ENCODE measurements at places on chromosomes 5 and 9. TPM values are rescaled to one million over a fixed set of nuclear protein-coding genes. Genes with fewer than 3 reads are reported as not detected.

Gene GADD45G
- 9.8 TPM for polyA plus RNA-seq

Gene ACTBL2
- polyA plus RNA-seq, result not detected

Gene CFAP157
- 2.4 TPM for polyA plus RNA-seq

Gene ANKRD20A1
- not detected for polyA plus RNA-seq

Gene FANCG
- 33.8 TPM for polyA plus RNA-seq

Gene TRIM7
- 13.6 TPM for polyA plus RNA-seq

GRCh38 chr5:17365811-17366138 lies 132.3 kb upstream of the TAF11L2 start:
- DNase-seq, result no peak

- DNase-seq, result no peak
Measured at GRCh38 chr5:145471831-145472612, 363.1 kb downstream of the PRELID2 start.

GRCh38 chr5:22542340-22542739 lies 310.8 kb downstream of the CDH12 start:
- no peak for DNase-seq

- DNase-seq, result no peak
Measured at GRCh38 chr5:114146398-114146797, 215.5 kb upstream of the KCNN2 start.

DNA sequence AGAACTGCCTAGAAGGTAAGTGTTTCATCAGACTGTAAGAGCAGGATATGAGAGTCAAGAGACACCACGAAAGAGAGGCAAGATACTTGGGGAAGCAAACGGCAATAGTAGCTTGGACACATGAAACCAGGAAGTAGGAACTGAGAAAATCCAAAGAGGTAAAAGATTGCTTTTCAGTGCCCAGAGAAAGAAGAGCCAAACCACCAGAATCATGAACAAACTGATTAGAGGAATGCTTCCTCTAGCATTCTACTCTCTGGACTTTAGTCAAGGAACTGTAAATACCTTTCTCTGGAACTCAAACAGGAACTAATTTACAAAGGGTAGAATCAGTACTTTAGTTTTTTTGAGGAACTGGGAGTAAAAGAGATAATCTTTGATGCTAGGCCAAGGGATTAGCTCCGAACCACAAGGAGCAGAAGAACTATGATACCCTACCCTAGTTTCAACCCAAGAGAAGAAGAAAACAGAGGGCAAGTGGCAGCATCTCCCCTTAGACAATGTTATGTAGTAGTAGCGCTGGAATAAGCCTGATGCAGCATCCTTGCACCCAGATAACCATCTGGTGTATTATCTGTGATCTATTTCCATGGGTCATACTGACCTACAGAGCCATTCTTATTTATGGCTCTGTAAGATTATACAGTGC lies 41.3 kb downstream of the EFCAB9 start:
- DNase-seq, result peak; percentile 20

GRCh38 chr5:157558041-157558595 lies 17.5 kb downstream of the ADAM19 start:
- DNase-seq, result peak; percentile 81

- DNase-seq, result peak; percentile 3
Measured at GRCh38 chr5:35665096-35665495, 47.4 kb downstream of the SPEF2 start.

DNA sequence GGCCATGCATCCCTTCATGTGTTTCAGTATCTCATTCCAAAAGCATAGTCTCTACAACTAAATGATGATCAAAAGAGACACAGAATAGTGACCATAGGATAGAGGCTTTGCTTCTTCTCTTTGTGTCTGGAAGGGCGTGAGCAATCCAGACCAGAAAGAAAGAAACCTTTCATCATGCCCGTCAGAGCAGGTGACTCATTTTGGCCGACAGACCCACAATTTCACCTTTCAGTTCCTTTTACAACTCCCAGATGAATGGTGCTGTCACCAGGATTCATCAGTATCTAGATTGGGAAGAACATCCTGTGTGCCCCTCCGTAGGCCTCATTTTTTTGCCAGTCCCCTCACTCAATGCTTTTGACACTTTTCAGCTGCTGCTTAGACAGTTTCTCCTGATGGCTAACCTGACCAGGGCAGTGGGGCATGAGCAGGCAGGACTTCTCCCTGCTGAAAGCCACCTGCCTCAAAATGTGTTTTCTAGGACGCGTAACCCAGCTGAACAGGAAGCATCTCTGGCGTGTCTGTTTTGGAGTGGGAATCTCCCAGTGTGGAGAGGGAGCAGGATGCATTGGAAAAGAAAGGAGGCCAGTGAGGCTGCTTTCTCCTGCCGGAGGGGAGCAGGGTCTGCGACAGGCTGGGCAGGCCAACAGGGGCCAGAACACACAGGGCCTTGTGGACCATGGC lies 21.2 kb downstream of the ABLIM3 start:
- no peak for DNase-seq

DNA sequence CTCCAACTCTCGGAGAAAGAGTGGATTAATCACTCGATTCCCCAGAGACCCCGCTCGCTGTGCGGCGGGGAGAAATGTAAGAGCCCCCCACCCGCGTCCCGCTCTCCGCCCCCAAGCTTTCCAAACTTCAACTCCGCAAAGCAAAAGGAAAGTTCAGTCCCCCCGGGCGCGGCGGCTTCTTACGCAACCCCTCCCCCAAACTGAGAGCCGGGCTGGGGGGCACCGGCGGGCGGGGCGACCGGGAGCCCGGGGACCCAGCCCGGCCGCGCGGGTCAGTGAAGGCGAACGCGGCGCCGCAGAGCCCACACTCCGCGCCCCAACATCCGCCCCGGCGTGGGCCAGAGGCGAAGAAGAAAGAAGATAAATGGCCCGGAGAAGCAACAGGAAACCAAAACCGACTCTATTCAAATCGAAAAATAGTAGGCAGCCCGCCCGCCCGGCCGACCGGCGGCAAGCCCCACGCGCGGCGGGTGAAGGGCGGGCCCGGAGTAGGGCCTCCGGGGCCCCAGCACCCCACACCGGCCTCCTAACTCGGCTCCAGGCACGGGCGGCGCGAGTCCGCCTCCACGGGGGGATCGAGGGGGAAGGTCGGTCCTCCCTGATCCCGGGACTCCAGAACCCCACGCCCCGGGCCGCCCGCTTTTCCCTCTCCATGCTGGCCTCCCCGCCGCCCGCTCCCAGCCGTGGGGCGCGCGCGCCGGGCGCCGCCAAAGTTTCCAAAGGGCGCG lies 720 bp downstream of the NOTCH1 start:
- DNase-seq, result peak; percentile 52

DNA sequence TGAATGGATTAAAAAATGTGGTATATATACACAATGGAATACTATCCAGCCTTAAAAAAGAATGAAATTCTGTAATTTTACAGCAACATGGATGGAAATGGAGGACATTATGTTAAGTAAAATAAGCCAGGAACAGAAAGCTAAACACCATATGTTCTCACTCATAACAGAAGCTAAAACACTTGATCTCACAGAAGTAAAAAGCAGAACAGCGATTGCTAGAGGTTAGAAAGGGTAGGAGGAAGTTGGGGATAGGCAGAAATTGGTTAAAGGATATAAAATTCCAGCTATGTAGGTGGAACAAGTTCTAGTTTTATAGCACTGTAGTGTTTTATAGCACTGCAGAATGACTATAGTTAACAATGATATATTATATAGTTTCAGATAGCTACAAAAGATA lies 15.8 kb downstream of the MARCHF3 start:
- DNase-seq, result no peak

DNA sequence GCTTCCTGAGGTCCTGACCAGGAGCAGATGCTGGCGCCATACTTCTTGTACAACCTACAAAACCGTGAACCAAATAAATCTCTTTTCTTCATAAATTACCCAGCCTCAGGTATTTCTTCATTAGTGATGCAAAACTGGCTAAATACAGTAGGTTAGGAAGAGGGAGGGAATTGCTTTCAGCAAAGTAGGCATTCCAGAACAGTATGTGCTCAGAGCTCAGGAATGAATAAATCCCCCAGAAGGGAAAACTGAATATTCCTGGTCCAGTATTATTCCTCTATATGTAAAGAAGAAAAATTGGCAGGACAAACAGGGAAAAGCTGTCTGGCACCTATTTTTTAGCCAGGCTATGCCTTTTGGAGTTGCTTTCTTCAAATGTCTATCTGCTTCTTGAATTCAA lies 577.1 kb downstream of the PSAT1 start:
- no peak for DNase-seq

GRCh38 chr9:111854799-111855198 lies 41.8 kb upstream of the UGCG start:
- no peak for DNase-seq

DNA sequence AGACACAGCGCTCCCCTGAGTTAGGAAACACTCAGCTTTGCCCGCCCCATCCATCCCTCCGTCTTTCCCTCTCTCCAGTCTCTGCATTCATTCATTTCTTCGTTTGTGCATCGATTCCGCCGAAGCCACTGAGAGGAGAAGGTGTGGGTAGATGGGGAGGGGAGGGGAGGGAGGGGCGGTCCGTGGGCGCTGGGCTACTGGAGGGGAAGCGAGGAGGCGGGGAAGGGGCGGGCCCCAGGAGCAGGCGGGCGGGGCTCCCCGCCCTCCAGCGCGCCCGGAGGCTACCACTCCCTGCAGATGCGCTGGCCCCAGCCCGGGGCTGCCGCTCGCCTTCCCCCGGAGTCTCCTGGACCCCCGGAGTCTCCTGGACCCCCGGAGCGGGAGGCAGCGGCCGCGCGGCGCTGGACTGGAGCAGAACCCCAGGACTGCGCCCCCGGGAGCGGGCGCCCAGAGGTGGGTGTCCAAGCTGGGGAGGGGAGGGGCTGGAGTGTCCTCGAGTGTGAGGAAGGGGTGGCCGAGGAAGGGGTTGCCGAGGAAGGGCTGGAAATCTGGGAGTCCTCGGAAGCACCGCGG lies 159.5 kb downstream of the C9orf152 start:
- DNase-seq, result peak; percentile 89

DNA sequence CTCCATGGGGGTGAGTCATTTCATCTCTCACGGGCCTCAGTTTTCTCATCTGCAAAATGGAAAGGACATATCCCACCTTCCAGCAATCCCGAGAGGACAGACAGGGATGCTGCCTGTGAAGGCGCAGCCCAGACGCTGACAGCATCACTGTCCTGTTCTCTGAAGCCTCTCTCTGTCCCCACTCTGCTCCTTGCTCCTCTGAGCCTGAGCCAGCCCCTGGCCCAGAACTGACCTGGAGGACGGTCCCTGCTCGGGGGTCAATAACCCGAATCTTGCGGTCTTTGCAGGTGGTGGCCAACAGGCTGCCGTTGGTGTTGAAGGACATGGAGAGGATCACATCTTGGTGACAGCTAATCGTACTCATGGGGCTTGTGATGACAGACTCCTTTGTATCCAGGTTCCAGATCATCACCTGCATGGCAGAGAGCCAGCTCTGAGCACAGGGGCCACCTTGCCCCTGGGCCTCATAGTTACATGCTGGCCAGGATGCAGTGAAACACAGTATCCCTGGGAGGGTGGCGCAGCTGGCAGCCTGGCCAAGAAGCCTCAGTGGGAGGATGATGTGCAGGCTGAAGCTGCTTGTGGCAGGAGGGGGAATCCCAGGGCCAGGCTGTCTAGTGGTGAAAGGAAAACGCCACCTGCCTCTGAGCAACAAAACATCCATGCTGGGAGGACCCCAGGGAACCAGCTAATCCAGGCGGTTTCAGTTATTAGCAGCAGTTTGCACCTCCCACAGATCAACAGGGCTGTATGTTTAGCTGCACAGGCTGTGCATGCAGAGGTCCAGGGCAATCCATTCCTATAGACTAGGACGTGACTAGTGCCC lies 14.0 kb upstream of the TRIM14 start:
- DNase-seq, result no peak

GRCh38 chr9:137873858-137874362 lies 3.7 kb upstream of the CACNA1B start:
- DNase-seq, result no peak

DNA sequence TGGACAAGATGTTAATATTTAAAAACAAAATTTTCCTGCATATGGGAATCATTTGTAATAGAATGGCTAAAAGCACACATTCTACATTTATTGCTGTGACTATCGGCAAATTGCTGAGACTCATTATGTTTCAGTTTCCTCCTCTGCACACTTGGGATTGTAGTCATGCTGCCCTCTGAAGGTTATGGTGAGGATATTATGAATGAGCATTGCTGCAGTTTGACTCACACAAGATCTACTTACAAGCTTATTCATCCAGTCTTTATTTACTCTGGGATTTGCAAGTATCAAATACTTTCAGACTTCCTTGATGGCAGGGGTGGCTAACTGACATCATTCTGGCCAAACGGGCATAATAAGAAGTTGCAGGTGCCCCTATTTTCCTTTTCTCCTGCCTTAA lies 9.5 kb upstream of the NFIL3 start:
- DNase-seq, result peak; percentile 32

DNA sequence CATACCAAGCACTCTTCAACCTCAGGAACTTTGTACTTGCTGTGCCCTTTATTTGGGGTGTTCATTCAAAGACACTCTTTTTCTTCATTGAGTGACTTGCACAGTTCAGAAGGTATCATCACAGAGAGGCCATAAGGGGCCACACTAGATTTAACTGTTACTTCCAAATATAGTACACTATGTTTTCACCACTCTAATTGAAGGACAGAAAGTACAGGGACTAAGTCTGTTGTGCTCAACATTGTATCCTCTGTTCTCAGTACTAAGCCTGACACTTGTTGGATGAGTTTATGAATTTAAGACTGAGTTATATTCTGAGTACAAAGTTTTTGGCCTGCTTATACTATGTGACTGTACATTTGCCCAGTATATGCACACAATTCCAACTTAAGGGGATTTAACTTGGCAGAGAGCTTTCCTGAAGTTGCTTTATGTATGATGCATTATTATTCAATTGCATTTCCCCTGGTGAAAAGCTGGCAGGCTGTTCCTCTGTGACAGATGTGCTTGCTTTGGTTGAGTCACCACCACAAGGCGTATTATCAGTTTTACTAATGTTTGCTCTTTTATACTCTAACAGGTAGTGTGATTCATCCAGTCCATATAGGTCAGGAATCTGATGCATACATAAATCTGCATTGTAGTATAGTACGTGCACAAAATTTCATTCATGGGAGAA lies 714.8 kb downstream of the TLR4 start:
- DNase-seq, result peak; percentile 46

All from muscle of leg (tissue), 16 donors.